ENCODE measurements at places on chromosomes 1 and 21.

DNA sequence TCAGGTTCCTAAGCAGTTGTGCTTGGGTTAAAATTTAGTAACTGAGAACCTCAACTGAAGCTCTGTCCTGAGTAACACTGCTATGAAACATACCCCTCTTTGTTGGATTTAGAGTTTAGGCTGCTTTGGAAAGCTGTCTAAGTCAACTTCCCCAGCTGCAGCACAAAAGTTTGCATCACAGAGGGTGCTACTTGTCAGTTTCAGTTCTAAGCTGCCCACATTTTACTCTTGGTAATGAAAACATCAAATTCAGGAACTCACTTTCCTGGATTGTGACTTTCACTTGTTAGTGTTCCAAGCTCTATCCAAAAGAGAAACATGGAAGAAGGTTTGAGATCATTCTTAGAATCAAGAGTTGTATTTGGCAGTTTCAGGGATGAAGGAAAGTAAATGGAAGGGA, 191.7 kb upstream of the NFIA start:
- DNase-seq: no peak

- no peak for DNase-seq
Observed at GRCh38 chr1:153220606-153221303, 3.4 kb downstream of the PRR9 start.

GRCh38 chr1:159951016-159951415, 3.0 kb downstream of the SLAMF9 start:
- DNase-seq: no peak

- no peak for DNase-seq
Observed at GRCh38 chr1:177247623-177248176, 76.9 kb downstream of the BRINP2 start.

- DNase-seq: no peak
Observed at GRCh38 chr1:185719021-185719420, 15.2 kb upstream of the HMCN1 start.

- DNase-seq: no peak
Observed at GRCh38 chr1:33351281-33351660, 30.4 kb upstream of the A3GALT2 start.

- DNase-seq: no peak
Observed at GRCh38 chr1:204092632-204093420, 19.9 kb downstream of the SOX13 start.

DNA sequence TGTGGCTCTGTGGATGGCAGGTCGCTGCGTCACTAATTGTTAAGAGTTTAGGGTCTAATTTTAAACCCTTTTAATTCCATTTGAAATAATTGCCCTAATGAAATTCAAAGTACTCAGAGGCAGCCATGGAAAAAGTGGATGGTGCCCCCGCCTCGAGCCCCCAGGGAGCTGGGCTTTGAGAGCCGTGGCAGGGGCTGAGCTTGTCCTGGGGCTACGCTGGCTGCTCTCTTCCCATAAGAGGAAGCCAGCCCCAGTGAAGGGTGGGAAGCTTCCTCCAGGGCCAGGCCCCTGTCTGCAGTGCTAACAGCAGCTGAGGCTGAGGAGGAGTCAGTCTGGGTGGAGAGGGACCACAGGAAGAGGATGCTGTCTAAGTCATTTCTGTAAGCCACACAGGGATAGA, 315.0 kb upstream of the POU3F1 start:
- DNase-seq: no peak

GRCh38 chr1:211182746-211183145, 48.8 kb upstream of the KCNH1 start:
- DNase-seq: no peak
